ENCODE measurements at places on chromosomes 13 and 19.
A peak's percentile ranks its signal among the peaks of the same experiment; 100 is the strongest.

- peak; percentile 93 for DNase-seq
These were observed 23.1 kb upstream of the ZNF846 start for GRCh38 chr19:9791552-9792205.

GRCh38 chr19:46821512-46822409, 28.9 kb downstream of the AP2S1 start:
- DNase-seq, result peak; percentile 3

DNA sequence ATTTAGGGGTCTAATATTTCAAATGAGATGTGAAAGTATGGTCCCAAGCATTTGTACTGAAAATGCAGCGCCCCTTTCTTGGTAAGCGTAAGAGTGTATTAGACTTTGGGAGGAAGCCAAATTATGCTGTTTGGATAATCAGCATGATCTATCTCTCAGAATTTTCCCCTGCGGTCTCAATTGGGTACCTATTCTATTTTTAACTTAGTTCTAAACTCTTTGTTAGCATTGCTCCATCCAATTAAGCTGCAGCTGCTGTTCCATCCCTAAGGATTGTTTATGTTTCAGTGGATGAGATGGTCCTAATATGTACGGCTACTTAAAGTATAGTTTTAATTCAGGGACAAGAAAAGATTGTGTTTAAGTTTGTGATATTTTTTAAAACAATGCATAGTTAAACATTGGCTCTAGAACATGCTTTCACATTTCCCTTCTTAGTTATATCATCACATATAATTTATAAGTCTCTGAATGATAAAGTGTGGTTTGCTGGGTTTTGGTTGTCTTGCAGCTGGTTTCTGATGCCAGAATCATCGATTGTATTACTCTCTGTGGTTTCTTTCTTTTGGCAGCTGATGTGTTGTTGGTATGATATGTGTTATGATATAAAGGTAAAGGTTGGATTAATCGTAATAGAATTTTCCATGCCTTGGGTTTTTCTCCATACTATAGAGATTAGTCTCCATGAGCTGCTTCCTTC, 15.0 kb downstream of the POLR1D start:
- DNase-seq, result no peak

DNA sequence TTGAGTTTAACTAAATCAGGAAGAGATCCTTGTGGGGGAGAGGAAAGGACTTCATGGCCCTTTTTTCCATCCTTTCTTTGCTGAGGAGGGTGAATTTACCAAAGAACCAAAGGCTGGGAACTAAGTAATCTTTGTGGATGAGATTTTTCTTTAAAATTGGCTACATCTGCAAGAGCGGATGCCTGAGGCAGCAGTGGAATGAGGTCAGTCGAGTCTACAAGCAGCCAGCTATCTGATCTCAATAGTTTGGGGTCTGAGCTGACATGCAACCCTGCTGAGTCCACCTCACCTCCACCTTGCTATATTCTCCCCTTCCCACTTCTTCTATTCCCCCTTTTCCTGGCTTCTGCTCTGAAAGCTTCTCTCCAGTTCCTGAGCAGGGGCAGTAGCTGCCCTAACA, 3.6 kb upstream of the DNAJC15 start:
- DNase-seq, result no peak

DNA sequence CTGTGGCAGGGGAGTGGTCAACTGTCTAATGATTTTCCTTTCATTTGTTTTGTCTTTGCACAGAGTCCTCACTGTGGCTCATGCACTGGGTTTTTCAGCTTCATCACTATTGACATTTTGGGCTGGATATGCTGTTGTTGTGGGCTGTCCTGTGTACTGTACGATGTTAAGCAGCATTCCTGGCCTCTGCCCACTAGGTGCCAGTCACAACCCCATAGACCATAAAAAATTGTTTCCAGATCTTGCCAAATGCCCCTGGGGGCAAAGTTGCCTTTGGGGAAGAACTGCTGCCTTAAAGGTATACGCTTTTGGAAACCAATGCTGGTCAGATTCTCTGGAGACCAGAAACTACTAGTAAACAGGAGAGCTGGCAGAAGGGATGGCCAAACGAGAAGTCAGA, 310.4 kb downstream of the SPRY2 start:
- no peak for DNase-seq

- DNase-seq, result no peak
These were observed 340.0 kb downstream of the DCT start for GRCh38 chr13:94139393-94139995.

GRCh38 chr19:19338082-19338481, 17.5 kb downstream of the MAU2 start:
- DNase-seq, result no peak

DNA sequence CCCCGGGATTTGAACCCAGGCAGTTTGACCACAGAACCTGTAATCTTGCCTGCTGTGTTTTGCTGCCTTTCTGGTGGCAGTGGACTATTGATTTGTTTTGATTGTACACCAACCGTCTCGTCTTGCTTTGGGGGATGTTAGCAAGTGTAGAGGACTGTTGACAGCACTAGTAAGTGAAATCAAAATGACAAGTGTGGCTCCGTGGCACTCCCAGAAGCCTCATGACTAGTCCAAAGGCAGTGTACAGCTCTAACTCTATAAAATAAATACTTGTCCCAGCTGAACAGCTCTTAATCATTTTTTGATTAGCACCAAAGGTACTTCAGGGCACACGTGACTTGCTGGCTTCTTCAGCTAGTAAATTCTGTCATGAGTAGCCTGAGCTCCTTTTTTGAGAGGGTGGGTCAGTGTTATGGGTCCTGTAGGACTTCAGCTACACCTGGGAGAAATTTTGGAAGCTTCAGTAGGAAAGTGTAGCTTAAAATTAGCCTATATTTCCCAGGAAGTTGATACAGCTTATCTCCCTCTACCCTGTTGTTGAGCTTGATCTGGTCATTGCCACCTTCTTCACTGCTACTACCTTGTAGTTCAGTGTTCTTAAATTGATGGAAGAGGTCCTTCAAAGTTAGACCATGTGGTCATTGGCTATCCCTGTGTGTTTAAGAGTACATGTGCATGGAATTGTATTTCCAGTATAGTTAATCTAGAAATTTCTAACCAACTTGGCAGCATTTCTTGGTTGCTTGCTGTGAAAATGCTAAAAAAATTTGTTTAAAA, 15.1 kb downstream of the TM9SF2 start:
- no peak for DNase-seq

DNA sequence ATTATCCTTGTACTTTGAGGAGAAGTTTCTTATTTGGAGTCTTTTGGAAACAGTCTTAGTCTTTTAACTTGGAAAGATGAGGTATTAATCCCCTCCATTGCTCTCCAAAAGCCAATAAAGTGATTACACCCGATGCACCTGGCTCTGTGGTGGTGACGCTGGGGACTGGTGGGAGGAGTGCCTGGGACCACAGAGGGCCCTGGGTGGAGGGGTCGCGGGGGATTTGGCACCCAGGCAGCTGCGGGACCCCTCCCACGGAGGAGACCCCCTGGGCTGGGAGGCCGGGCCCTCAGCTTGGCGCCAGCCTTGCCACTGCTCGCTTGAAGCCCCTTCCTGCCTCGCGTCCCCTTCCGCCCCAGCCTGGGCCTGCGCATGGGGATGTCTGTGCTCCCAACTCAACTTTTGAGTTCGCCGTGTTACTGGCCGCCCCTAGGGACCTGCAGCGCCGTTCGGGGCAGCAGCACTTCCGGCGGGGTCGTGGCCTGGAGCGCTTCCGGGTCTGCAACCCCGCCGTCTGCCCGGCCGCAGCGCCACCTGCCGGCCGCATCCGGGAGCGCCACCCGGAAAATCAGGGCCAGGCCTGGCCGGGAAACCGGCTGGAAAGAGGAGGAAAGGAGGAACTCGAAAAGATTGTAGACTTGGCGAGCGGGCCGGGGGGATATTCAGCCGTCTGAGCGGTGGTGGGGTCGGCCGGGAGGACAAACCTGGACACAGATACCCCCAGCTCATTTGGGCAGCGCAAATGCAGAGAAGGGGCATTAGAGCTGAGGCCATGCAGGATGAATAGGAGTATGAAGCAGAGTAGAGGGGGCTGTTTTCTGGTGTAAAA, 8.4 kb downstream of the PEAK3 start:
- no peak for DNase-seq

Data from stimulated activated CD8-positive, alpha-beta memory T cell treated with anti-CD3 and anti-CD28 coated beads, Interleukin-4, amount 100 ng/mL, for 4 hours (primary cell).